Activated CD4-positive, alpha-beta memory T cell treated with anti-CD3 and anti-CD28 coated beads, Interleukin-2, amount 10 ng/mL, durations not matched to agents 7 days and 5 days (primary cell): ENCODE measurements at places on chromosomes 2 and 18.

DNA sequence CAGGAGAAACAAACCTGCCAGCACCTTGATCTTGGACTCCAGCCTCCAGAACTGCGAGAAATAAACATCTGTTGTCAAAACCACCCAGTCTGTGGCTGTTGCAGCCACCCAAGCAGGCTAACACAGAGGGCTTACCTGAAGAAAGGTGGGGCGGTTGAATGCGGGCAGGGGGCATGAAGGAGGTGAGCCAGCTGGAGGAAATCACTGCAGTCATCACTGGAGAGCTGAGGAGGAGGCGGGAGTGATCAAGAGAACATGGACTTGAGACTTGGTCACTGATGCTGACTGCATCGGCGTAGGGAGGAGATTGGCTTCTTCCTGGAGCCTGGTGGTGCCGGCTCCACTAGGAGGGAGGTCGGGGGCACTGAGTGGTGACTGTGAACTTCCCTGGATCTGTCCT, 14.6 kb upstream of the ARMC9 start:
- DNase-seq, result no peak

DNA sequence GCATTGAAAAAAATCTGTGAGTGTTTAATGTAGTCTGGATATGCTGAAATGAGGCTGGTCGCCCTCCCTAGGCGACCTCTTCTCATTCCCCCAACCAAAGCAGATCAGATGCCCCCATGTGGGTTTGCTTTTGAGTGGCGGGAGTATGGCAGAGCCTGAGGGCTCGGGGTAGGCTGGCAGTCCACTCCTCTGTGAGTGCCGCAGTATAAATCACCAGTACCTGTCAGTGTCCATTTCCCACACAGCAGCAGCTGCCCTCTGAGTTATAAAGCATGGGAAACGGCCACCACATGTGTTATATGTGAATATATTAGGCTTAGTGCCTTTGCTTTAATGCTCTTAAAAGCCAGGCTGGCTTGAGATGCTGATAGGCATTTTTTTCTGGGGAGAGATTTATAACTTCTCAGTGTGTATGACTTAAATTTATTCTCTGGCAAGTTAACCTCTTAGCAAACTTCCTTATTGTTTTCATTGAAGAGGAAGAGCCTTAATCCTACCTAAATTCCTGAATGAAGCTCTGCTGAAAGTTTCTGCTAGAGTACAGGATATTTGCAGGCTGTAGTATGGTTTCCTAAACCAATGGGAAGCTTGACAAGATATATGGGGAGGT, 3.8 kb downstream of the DCC start:
- DNase-seq, result no peak

GRCh38 chr2:126657148-126657635, 1.2 kb downstream of the GYPC start:
- peak; percentile 56 for DNase-seq

- DNase-seq, result no peak
These were observed 48.0 kb downstream of the STRN start for GRCh38 chr2:36918307-36918706.

- DNase-seq, result no peak
These were observed 14.3 kb upstream of the ST8SIA5 start for GRCh38 chr18:46771141-46771540.

DNA sequence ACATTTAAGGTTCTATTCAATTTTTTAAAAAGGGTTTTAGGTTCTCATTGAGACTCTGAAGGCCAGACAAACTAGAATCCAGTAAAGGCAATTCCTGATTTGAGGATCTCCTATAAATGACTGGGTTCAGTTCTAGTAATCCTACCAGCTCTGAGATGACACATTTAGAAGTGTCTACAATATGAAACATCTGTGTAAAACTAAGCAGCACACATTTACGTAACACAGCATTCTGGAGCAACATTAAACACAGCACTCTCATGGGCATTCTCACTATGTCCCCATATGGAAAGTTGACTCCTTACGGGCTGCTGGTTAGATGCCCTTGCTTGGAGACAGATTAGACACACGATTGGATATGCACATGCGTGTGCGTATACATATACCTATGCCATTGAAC, 114.4 kb downstream of the ZNF385B start:
- DNase-seq, result no peak

GRCh38 chr2:61125123-61125710, 36.8 kb upstream of the C2orf74 start:
- no peak for DNase-seq

- peak; percentile 51 for DNase-seq
These were observed 558 bp downstream of the THAP4 start for GRCh38 chr2:241636182-241637017.

DNA sequence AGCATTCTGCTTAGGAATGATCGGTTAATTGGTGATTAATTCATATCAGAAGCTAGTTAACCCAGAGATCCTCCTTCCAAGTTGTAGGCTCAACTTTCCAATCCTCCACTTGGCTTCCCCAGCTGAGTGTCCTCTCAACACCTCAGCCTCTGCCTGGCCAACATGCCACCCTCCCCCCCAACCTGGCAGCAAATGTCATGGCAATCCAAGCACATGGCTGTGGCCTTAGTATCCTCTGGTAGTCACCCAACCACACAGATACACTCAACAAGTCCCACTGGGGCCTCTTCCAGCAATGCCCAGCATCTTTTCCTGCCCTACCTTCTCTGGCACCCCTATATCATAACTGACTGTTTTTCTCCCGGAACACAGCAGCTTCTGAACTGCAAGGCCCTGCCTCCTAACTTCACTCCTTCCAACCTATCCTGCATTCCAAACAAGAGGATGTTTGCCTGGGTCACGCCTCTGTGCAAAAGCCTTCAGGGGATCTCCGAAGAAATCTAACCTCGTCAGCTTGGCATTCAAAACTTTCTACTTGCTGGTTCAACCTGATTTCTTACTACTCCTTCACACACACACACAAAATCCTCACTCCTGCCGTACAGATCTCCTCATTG, 195.0 kb downstream of the CYP26B1 start:
- DNase-seq, result no peak

GRCh38 chr18:14933964-14934363, 186.0 kb downstream of the ANKRD30B start:
- DNase-seq, result no peak

DNA sequence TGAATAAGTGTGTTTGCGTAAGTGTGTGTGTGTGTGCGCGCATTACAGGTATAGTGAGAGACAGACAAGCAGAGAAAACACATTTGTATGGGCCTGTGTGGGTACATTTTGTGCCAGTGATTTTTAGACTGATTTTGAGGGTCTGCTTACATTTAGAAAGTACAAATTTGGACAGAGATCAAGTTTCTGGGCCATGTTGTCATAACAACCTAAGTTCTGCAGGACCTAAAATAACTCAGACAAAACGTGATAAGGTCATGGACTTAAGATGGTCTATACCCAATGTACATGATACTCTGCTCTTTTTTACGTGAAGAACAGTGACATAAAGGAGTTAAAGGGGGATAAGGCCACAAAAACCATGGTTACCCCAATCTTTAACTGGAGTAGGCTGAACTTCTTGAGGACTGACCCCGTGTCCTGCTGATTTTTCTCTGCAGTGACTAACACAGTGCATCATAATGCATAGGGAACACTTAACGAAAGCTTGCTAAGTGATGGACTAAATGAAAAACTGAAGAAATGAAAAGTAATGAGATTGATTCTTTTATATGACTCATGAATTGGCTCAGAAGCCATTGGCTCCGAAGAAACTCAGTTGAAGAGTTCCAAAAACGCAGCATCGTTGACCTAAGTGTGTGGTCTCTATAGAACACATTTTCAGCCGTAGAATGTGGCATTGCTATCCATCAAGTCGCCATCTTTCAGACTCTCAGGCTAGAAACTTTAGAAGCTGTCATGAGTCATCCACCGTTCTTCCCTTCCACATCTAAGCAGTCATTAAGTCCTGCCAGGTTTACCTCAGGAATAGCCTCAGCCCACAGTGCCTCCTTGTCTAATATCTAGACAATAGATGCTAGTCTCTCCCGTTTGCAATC, 61.6 kb upstream of the NCOA1 start:
- DNase-seq, result no peak

DNA sequence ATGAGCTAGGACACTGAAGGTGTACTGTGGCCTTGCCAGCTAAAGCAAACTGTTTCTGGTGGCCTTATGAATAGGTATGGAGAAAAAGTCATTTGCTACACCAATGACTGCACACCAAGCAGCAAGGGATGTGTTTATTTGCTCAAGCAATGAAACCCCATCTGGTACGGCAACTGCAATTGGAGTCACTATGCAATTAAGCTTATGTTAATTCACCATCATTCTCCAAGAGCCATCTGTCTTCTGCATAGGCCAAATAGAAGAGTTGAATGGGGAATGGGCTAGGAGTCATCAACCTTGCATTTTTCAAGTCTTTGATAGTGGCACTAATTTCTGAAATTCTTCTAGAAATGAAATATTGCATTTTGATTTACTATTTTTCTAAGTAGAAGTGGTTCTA, 372.0 kb downstream of the KCNJ3 start:
- DNase-seq, result no peak

DNA sequence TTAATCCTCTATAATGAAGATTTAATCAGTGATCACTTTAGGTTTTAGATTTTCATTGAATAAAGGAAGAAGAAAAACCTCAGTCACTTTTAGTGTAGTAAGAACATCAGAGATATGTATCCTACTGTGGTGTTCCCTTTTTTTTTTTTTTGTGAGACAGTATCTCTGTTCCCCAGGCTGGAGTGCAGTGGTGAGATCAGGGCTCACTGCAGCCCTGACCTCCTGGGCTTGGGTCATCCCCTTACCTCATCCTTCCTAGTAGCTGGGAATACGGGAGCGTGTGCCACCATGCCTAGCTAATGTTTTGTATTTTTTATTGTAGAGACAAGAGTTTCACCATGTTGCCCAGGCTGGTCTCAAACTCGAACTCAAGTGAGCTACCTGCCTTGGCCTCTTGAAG, 5.1 kb downstream of the SLC39A10 start:
- no peak for DNase-seq
